ENCODE measurements at places on chromosomes 4 and X. TPM values are rescaled to one million over a fixed set of nuclear protein-coding genes. Genes with fewer than 3 reads are reported as not detected.

DNA sequence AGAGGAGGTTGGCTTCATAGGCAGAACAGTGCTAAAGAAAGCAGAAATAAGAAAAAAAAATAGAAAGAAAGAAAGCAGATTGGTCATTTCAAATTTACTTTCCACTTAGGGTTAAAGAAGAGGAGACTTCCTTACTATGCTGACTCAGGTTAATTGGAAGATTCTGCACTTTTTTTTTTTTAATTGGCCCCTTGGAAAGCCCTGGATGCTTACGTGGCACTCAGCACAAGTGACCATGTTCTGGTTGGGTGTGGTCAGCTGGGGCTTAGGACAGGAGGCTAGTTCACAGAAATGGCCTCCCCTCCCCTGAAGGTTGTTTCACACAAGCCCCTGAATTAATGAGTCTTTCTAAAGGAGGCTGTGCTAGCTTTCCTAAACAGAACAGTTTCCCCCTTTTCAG lies 14.5 kb downstream of the MAGEA9B start:
- H3K27me3 ChIP-seq: no peaks in the 10 kb centered on the region
- no peak overlapping the region for H3K4me3 ChIP-seq
- DNase-seq: no peak
- H3K4me1 ChIP-seq: peaks cover 3% of the 10 kb centered on the region
- H3K27ac ChIP-seq: no peak overlapping the region
- no peaks in the 10 kb centered on the region for H3K36me3 ChIP-seq

DNA sequence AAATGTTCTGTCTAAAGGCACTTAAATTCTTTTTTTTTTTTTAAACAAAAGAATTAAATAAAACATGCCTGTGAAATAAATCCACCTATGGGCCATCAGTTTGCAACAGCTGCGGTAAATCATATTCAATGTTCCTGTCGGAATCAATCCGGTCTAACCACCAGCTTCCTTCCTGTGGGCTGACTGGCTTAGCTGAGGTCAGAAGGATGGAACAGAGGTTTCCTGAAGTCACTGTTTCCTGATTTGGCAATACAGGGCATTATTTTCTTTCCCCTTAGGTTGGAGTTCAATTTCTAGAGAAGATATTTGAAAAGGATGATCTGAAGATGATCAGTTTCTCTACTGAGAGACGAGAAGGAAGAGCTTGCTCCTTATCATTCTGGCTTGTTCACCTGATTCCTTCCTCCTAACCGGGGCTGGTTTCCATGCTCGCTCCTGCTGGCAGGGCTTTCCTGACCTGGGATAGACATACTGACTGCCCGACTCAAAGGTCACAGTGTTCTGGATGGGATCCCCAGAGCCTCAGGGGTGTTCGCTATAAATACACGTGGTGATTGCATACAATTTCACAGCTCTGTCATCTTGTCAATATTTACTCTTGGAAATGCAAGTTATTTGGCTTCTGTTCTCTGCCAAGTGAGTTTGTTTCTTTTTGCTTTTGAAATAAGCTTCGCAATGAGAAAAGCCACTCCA lies 21.7 kb downstream of the PDLIM3 start:
- no peak overlapping the region for H3K27ac ChIP-seq
- DNase-seq: no peak
- no peaks in the 10 kb centered on the region for H3K4me1 ChIP-seq
- H3K4me3 ChIP-seq: no peak overlapping the region
- no peaks in the 10 kb centered on the region for H3K36me3 ChIP-seq

DNA sequence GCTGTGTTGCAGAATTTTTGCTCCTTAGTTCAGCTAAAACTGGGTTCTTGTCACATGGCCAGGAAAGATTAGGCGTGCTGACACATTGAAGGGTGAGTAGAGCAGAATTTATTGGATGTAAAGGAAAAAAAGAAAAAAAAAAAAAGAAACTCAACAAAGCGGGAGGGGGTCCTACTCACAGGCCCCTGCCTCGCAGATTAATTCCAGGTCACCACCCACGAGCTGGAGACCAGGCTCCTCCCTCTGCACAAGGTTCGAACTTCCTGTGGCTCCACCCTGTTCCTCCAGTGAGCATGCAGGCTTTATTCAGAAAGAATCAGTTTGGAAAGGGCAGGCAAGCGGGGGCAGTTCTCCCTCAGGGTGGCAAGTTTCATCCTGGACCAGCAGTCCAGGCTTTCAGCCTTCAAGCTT lies 17.1 kb downstream of the MGST2 start:
- H3K36me3 ChIP-seq: peaks cover 72% of the 10 kb centered on the region
- no peaks in the 10 kb centered on the region for H3K27me3 ChIP-seq
- H3K27ac ChIP-seq: peak overlapping the region; percentile 22
- H3K4me3 ChIP-seq: no peak overlapping the region

GATA1 gene
- not detected for total RNA-seq

- DNase-seq: no peak
- no peak overlapping the region for H3K27ac ChIP-seq
- no peaks in the 10 kb centered on the region for H3K36me3 ChIP-seq
- peaks cover 5% of the 10 kb centered on the region for H3K4me1 ChIP-seq
- H3K27me3 ChIP-seq: no peaks in the 10 kb centered on the region
These were observed 38.4 kb upstream of the CLNK start for GRCh38 chr4:10722957-10723356.

FAM47A gene
- not detected for total RNA-seq

DNA sequence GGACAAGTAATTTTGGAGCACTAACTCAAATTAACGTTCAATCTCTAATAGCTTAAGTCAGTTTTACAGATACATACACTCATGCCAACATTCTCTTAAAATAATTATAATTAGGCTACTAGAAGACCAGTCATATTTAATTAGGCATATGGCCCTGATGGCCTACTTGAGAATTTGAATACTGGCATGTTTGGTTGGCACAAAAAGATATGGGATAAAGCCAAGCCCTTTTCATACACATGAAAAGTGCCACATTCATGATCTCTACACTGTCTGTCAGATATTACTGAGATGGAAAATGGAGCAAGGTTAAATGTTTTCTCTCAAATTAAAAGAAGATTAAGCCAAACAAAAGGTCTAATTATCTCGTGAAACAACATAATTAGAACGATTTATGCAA lies 1091.0 kb downstream of the C4orf33 start:
- H3K27ac ChIP-seq: no peak overlapping the region
- no peak overlapping the region for H3K4me3 ChIP-seq
- H3K4me1 ChIP-seq: no peaks in the 10 kb centered on the region

- peaks cover 22% of the 10 kb centered on the region for H3K4me1 ChIP-seq
- DNase-seq: no peak
- no peaks in the 10 kb centered on the region for H3K27me3 ChIP-seq
- H3K4me3 ChIP-seq: no peak overlapping the region
These were observed 107.7 kb downstream of the PHEX start for GRCh38 chrX:22139822-22140221.

DNA sequence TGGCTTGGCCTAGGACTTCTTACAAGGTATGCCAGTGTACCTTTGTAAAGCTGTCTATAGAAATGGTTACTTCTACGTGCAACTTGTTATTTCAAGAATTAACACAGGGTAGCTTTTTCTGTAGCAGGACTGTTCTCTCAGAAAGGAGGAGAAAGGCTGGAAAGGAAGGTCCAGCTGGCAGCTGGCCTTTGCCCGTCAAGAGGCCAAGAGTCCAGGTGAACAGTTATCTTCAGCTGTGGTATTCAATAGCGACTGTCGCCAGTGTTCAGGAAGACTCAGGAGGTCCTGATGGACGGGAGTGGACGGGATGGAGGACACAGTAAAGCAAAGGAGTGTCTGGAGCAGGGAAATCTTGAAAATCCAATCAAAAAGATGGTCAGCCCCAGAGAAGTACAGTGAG lies 4.7 kb downstream of the CYP4V2 start:
- H3K27ac ChIP-seq: no peak overlapping the region
- H3K4me3 ChIP-seq: no peak overlapping the region
- peaks cover 8% of the 10 kb centered on the region for H3K36me3 ChIP-seq
- no peak for DNase-seq
- peaks cover 7% of the 10 kb centered on the region for H3K27me3 ChIP-seq

STOX2 gene
- 104 TPM for total RNA-seq

- H3K4me3 ChIP-seq: no peak overlapping the region
- no peak for DNase-seq
- peaks cover 12% of the 10 kb centered on the region for H3K4me1 ChIP-seq
- H3K36me3 ChIP-seq: no peaks in the 10 kb centered on the region
- no peak overlapping the region for H3K27ac ChIP-seq
These were observed 122.5 kb upstream of the CLNK start for GRCh38 chr4:10806953-10807645.

DNA sequence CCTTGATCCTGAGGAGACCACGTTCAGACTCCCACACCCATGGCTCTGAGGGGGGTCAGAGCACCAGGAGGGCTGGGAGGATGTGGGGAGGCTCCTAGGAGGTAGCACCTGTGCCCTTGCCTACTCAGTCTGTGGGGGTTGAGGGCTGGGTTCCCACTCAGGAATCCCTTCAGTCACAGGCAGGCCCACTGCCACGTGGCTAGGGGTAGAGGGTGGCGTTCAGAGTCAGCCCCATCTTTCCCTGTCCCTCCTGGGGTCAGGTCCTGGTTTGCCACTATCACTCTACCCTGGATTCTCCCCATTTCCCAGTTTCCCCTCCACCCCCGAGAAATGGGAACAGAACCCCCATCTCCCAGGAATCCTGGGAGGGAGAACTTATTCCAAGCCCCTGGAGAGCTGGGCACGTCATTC lies 111.3 kb downstream of the PSAPL1 start:
- DNase-seq: no peak
- H3K4me1 ChIP-seq: peaks cover 9% of the 10 kb centered on the region
- peaks cover 1% of the 10 kb centered on the region for H3K27me3 ChIP-seq

TEX13D gene
- total RNA-seq: not detected

MAGEA2B gene
- not detected for total RNA-seq

EFHC2 gene
- 1.5 TPM for total RNA-seq

ATP8A1 gene
- total RNA-seq: 13.0 TPM

DNA sequence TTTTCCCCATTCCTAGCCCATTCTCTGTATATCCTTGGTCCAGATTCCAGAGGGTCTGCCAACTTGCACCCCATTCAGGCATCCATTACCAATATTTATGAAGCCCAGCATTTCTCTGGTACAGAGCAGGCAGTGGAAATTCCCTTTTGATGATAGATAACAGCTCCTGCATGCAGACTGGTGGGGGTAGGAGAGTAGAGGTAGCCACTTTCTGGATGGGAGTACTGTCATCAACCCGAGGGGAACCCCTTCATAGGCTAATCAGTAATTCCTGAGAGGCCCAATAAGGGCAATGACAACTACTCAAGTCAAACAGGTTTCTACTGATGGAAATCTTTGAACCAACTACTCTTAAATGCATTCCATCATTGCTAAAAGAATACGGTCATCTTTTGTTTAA lies 63.7 kb downstream of the COL25A1 start:
- no peak for DNase-seq
- no peak overlapping the region for H3K4me3 ChIP-seq
- H3K27me3 ChIP-seq: no peaks in the 10 kb centered on the region
- H3K27ac ChIP-seq: no peak overlapping the region
- H3K4me1 ChIP-seq: peaks cover 16% of the 10 kb centered on the region

ANXA10 gene
- not detected for total RNA-seq

SOWAHB gene
- total RNA-seq: 1.2 TPM

GRCh38 chr4:69224891-69225290 lies 10.3 kb upstream of the UGT2B11 start:
- DNase-seq: no peak
- no peaks in the 10 kb centered on the region for H3K36me3 ChIP-seq
- peak overlapping the region; percentile 89 for H3K27ac ChIP-seq
- H3K4me1 ChIP-seq: peaks cover 12% of the 10 kb centered on the region
- no peaks in the 10 kb centered on the region for H3K27me3 ChIP-seq

Measured in mesothelial cell of epicardium (in vitro differentiated cells).